NCI-H526 (cell line): ENCODE measurements at places on chromosomes 5 and 9.
A peak's percentile ranks its signal among the peaks of the same experiment; 100 is the strongest.

DNA sequence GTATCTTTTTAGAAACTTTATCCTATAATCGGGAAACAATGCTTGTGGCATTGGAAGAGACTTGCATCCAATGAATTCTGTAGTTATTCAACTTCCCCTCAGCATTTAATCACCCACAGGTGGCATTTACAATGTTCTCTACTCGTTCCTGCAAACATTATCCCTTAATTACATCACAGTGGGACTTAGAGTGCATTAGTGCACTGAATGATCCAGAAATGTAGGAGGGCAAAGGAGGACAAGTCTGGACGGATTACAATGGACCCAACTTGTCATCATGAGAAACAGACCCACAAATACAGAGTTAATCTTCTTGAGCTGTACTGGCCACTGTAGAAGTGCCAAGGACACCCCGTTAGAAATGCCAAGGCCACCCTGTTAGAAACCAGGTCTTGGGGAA, 129.1 kb downstream of the DOCK8 start:
- DNase-seq, result no peak

GRCh38 chr9:98146101-98146991, 27.3 kb upstream of the TRIM14 start:
- peak; percentile 56 for DNase-seq

GRCh38 chr5:172830275-172830799, 3.7 kb upstream of the ERGIC1 start:
- DNase-seq, result no peak

DNA sequence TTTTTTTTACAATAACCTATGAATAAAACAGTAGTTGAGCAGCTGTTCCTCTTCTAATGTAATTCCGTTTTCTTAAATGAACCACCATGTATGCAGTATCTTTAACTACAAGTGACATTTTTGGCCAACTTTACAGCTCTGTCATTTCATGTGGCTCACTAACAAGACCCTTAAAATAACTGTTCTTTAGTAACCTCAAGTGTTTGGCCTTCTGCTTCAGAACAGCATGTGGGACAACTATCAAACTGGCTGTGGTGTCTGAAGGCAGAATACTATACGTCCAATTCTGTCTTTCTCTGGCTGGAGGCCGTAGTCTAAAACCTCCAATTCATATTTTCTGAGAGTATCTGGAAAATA, 391.4 kb downstream of the NNT start:
- no peak for DNase-seq

DNA sequence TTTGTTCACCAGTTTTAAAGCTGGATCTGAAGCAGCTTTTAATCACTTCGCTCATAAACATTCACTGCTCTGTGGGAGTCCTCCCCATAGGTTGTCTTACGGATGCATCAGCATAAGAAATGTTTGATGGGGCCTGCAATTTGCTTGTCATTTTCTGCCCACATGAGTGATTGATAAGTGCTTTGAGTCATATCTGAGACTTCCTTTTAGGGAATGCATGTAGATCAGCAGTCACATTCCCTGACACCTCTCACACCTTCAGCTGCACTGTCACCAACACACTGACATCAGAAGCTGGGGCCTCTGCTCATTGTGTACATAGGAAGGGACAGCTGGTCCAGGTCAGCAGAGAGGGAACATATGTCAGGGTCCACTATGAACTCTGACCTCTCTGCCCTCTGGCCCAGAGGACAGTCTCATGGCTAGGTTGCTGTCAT, 84.1 kb upstream of the SPATA31D4 start:
- DNase-seq, result no peak

DNA sequence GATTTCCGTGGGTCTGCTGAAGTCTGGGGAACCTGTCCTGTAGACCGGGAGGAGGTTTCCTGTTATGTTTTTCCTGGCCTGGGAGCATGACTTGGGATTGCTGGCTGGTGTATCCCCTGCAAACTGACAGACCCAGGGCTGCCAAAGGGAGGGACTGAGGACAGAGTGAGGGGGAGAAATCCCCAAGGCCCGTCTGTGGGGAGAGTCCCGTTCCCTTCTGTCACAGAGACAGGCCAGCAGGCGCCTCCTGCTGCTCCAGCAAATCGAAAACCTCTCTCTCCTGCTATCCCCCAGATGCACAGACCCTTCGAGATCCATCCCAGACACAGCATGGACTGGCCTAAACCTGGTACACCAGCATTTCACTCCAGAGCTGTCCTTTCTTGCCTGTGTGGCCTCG, 56.2 kb upstream of the ALDH1B1 start:
- no peak for DNase-seq

GRCh38 chr5:111635916-111636570, 121.0 kb downstream of the NREP start:
- DNase-seq, result no peak

DNA sequence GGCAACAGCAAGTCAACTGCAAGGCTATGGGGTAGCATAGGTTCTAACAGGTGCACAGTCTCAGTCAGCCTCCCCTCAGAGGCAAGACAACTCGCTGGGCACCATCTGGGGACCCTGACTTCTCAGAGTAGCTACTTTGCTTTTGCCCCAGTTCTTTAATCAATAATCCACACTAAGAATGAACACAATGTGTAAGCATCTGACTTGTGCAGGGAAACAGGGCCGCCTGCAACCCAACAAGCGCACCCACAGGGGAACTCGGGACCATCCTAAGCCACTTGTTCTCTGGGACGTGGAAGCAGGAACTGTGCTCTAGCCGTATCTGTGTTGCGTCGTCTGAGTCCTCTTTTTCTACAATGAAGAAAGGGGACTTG, 1.9 kb downstream of the MOB3B start:
- DNase-seq, result no peak
